ENCODE measurements at places on chromosomes 4 and X. TPM values are rescaled to one million over a fixed set of nuclear protein-coding genes. Genes with fewer than 3 reads are reported as not detected.

- H3K4me3 ChIP-seq: no peak overlapping the region
- H3K27me3 ChIP-seq: no peaks in the 10 kb centered on the region
- no peaks in the 10 kb centered on the region for H3K36me3 ChIP-seq
- no peak overlapping the region for H3K27ac ChIP-seq
- no peak for DNase-seq
- no peaks in the 10 kb centered on the region for H3K4me1 ChIP-seq
Observed at GRCh38 chrX:136417806-136418205, 69.9 kb upstream of the BRS3 start.

- no peaks in the 10 kb centered on the region for H3K36me3 ChIP-seq
- H3K27me3 ChIP-seq: no peaks in the 10 kb centered on the region
- H3K4me1 ChIP-seq: no peaks in the 10 kb centered on the region
Observed at GRCh38 chrX:12060489-12061260, 77.6 kb upstream of the FRMPD4 start.

GRCh38 chrX:79408623-79409322, 41.6 kb upstream of the ITM2A start:
- H3K36me3 ChIP-seq: no peaks in the 10 kb centered on the region
- no peak overlapping the region for H3K4me3 ChIP-seq
- H3K4me1 ChIP-seq: no peaks in the 10 kb centered on the region
- no peak for DNase-seq
- H3K27ac ChIP-seq: no peak overlapping the region
- H3K27me3 ChIP-seq: no peaks in the 10 kb centered on the region

GRCh38 chr4:161444626-161445025, 719.2 kb downstream of the FSTL5 start:
- no peak overlapping the region for H3K4me3 ChIP-seq
- no peaks in the 10 kb centered on the region for H3K27me3 ChIP-seq
- no peak for DNase-seq
- H3K36me3 ChIP-seq: no peaks in the 10 kb centered on the region
- no peak overlapping the region for H3K27ac ChIP-seq

- no peaks in the 10 kb centered on the region for H3K27me3 ChIP-seq
- DNase-seq: no peak
- H3K4me3 ChIP-seq: no peak overlapping the region
- H3K36me3 ChIP-seq: no peaks in the 10 kb centered on the region
Observed at GRCh38 chr4:134276476-134276875, 74.9 kb upstream of the PABPC4L start.

DNA sequence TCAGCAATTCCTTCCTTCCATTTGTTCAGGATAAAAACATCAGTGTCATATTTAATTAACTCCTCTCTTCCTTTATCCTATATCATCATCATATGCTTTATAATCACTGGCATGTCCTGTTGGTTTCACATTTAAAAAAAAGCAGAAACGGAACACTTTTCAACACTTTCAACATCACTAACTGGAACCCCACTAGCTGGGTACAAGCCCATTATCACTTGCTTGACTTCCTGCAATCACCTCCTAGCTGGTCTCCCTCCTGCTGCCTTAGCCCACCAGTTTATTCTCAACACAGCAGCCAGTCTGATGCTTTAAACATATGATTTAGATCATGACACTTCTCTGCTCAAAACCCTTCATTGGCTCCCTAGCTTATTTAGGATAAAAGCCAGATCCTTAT, 116.4 kb upstream of the LSM6 start:
- H3K27ac ChIP-seq: no peak overlapping the region
- no peak overlapping the region for H3K4me3 ChIP-seq
- no peaks in the 10 kb centered on the region for H3K36me3 ChIP-seq

- DNase-seq: no peak
- H3K4me3 ChIP-seq: no peak overlapping the region
- no peak overlapping the region for H3K27ac ChIP-seq
- no peaks in the 10 kb centered on the region for H3K4me1 ChIP-seq
Observed at GRCh38 chrX:20968996-20969395, 405.2 kb upstream of the CNKSR2 start.

- no peaks in the 10 kb centered on the region for H3K4me1 ChIP-seq
- H3K4me3 ChIP-seq: no peak overlapping the region
- no peak overlapping the region for H3K27ac ChIP-seq
- H3K36me3 ChIP-seq: peaks cover 61% of the 10 kb centered on the region
Observed at GRCh38 chr4:145557720-145558119, 61.5 kb upstream of the MMAA start.

DNA sequence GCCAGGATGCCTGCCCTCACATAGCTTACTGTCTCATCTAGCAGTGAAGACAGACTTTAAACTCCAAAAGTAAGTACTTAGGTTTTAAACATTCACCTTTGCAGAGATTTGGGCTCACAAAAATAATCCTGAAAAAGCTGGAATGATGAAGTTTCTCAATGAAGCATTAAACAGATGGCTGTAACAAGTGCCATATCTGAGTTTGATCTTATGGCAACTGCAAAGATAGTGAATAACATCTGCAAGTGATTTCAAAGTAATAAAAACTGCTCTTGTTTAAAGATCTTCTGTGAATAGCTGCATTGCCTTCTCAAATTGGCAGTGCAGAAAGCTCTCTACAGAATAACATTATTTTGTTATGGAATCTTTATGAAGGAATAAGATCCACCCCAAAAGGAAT, 271.2 kb upstream of the SMIM31 start:
- H3K4me1 ChIP-seq: no peaks in the 10 kb centered on the region
- no peak overlapping the region for H3K4me3 ChIP-seq
- H3K27me3 ChIP-seq: no peaks in the 10 kb centered on the region
- H3K27ac ChIP-seq: no peak overlapping the region
- no peaks in the 10 kb centered on the region for H3K36me3 ChIP-seq
- no peak for DNase-seq

- no peak overlapping the region for H3K27ac ChIP-seq
- H3K4me3 ChIP-seq: no peak overlapping the region
- no peak for DNase-seq
- H3K36me3 ChIP-seq: no peaks in the 10 kb centered on the region
- no peaks in the 10 kb centered on the region for H3K27me3 ChIP-seq
- no peaks in the 10 kb centered on the region for H3K4me1 ChIP-seq
Observed at GRCh38 chr4:141065872-141066271, 67.4 kb downstream of the RNF150 start.

- DNase-seq: peak; percentile 63
- H3K27me3 ChIP-seq: no peaks in the 10 kb centered on the region
- peaks cover 8% of the 10 kb centered on the region for H3K4me1 ChIP-seq
Observed at GRCh38 chr4:100093091-100093866, 97.0 kb downstream of the DDIT4L start.

DNA sequence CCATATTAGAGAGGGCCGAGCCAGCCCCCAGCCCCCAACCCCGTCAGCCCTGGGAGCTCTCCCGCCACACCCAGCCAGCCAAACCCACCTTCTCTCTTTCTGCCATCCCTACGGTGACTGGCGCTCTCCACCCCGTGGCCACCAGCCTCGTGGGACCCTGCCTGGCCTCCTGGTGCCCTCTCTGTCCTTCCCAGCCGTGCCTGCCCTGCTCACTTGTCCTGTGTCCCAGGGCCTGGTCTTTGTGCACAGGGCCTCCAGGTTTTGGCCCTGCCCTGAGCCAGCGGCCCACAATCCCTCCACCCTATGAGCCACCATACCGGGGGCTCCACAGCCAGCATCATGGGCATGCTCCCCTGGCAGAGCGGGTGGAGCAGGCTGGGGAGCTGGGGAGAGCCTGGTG, 77.4 kb downstream of the ABLIM2 start:
- no peaks in the 10 kb centered on the region for H3K27me3 ChIP-seq
- H3K4me1 ChIP-seq: no peaks in the 10 kb centered on the region
- H3K36me3 ChIP-seq: no peaks in the 10 kb centered on the region
- H3K4me3 ChIP-seq: no peak overlapping the region
- H3K27ac ChIP-seq: no peak overlapping the region
- peak; percentile 16 for DNase-seq

GRCh38 chrX:65745992-65746391, 78.5 kb downstream of the MSN start:
- H3K4me1 ChIP-seq: peaks cover 5% of the 10 kb centered on the region
- no peak overlapping the region for H3K4me3 ChIP-seq
- no peak overlapping the region for H3K27ac ChIP-seq
- H3K27me3 ChIP-seq: no peaks in the 10 kb centered on the region
- H3K36me3 ChIP-seq: no peaks in the 10 kb centered on the region

DNA sequence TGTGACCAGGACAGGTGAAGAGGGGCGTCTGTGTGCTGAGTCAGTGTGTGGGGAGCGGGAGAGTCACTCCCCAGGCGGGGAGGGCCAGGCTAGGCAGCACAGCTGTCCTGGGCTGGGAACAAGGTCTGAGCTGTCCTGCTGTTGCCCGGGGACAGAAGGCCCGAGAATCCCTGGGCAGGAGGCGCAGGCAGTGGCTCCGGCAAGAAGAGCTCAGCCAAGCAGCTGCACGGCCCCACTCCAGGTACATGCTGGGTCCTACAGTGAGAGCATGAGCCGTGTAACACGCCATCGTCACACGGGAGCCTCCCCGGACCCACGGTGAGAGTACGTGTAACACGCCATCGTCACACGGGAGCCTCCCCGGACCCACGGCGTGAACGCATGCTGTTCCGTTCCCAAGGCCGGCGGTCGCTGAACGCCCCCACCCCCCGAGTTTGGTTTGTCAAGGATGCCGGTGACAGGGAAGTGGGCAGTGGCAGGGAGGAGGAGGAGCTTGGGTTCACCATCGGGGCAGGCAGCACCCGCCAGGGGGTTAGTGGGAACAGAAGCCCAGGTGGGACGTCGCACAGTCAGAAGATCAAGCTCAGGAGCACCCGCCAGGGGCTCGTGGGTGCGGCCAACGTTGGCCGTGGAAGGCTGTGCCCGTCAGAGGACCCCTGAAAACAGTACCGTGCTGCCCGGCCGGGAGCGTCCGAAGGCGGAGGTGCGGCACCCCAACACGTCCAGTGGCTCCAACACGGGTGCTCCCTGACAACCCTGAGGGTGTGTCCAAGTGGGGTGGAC, 15.6 kb downstream of the PPP2R3B start:
- H3K27ac ChIP-seq: peak overlapping the region; percentile 89
- no peak for DNase-seq
- H3K27me3 ChIP-seq: peaks cover 17% of the 10 kb centered on the region
- H3K36me3 ChIP-seq: no peaks in the 10 kb centered on the region

GRCh38 chr4:14169460-14169859, 541.9 kb upstream of the BOD1L1 start:
- H3K4me1 ChIP-seq: peaks cover 9% of the 10 kb centered on the region
- no peak for DNase-seq
- no peak overlapping the region for H3K27ac ChIP-seq
- no peak overlapping the region for H3K4me3 ChIP-seq
- no peaks in the 10 kb centered on the region for H3K36me3 ChIP-seq

- no peaks in the 10 kb centered on the region for H3K4me1 ChIP-seq
- no peak overlapping the region for H3K27ac ChIP-seq
- no peak for DNase-seq
- H3K27me3 ChIP-seq: no peaks in the 10 kb centered on the region
- H3K4me3 ChIP-seq: no peak overlapping the region
Observed at GRCh38 chr4:159564615-159565014, 461.7 kb downstream of the RAPGEF2 start.

- H3K4me3 ChIP-seq: no peak overlapping the region
- H3K27me3 ChIP-seq: no peaks in the 10 kb centered on the region
- no peaks in the 10 kb centered on the region for H3K36me3 ChIP-seq
- DNase-seq: no peak
- no peak overlapping the region for H3K27ac ChIP-seq
- H3K4me1 ChIP-seq: no peaks in the 10 kb centered on the region
Observed at GRCh38 chrX:5559386-5559785, 669.3 kb downstream of the NLGN4X start.

GRCh38 chr4:21678711-21679110, 269.9 kb downstream of the KCNIP4 start:
- no peak for DNase-seq
- no peaks in the 10 kb centered on the region for H3K36me3 ChIP-seq
- H3K27ac ChIP-seq: no peak overlapping the region
- H3K4me1 ChIP-seq: no peaks in the 10 kb centered on the region
- no peak overlapping the region for H3K4me3 ChIP-seq

- H3K27ac ChIP-seq: no peak overlapping the region
- H3K4me1 ChIP-seq: no peaks in the 10 kb centered on the region
- no peaks in the 10 kb centered on the region for H3K27me3 ChIP-seq
- no peak overlapping the region for H3K4me3 ChIP-seq
Observed at GRCh38 chr4:5821665-5822358, 71.1 kb downstream of the CRMP1 start.

- H3K27me3 ChIP-seq: no peaks in the 10 kb centered on the region
- no peak for DNase-seq
- no peak overlapping the region for H3K4me3 ChIP-seq
- H3K4me1 ChIP-seq: no peaks in the 10 kb centered on the region
- no peaks in the 10 kb centered on the region for H3K36me3 ChIP-seq
- no peak overlapping the region for H3K27ac ChIP-seq
Observed at GRCh38 chrX:135490979-135491514, 29.4 kb upstream of the INTS6L start.

- no peaks in the 10 kb centered on the region for H3K27me3 ChIP-seq
- no peak for DNase-seq
- no peak overlapping the region for H3K4me3 ChIP-seq
- no peaks in the 10 kb centered on the region for H3K36me3 ChIP-seq
- peak overlapping the region; percentile 78 for H3K27ac ChIP-seq
- peaks cover 22% of the 10 kb centered on the region for H3K4me1 ChIP-seq
Observed at GRCh38 chrX:65601126-65601525, 66.3 kb upstream of the MSN start.

GRCh38 chrX:112769034-112769433, 71.6 kb downstream of the AMOT start:
- DNase-seq: no peak
- no peak overlapping the region for H3K4me3 ChIP-seq
- no peaks in the 10 kb centered on the region for H3K36me3 ChIP-seq
- H3K4me1 ChIP-seq: no peaks in the 10 kb centered on the region
- no peaks in the 10 kb centered on the region for H3K27me3 ChIP-seq

GRCh38 chr4:88097301-88097700, 61.1 kb downstream of the ABCG2 start:
- no peaks in the 10 kb centered on the region for H3K27me3 ChIP-seq
- H3K4me3 ChIP-seq: no peak overlapping the region
- H3K27ac ChIP-seq: no peak overlapping the region
- no peaks in the 10 kb centered on the region for H3K4me1 ChIP-seq

DNA sequence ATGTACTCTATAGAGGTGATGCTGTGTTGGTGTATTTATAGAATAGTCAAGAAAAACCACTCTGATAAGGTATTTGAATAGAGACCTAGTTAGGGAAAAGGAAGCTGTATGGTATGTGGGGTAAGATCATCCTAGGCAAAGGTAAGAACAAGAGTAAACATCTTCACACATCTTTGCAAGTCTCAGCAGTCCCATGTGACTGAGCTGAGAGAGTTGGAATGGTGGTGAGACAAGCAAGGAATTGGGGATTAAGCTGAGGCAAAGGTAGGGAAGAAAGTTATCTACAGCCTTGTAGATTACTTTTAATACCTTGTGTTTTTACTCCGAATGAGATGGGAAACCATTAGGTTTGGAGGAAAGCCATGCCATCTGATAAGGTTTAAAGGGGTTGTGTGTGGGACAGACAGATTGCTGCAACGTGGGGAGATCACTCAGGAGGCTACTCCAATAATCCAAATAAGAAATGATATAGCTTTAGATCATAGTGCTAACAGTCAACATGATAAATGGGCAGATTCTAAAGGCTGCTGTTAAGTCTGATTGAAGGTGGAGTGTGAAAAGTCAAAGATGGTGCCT, 31.7 kb upstream of the MANBA start:
- no peak for DNase-seq
- no peaks in the 10 kb centered on the region for H3K4me1 ChIP-seq
- H3K36me3 ChIP-seq: peaks cover 60% of the 10 kb centered on the region
- H3K27ac ChIP-seq: no peak overlapping the region
- H3K4me3 ChIP-seq: no peak overlapping the region

Gene ADD1
- total RNA-seq: 212 TPM

Gene PAGE4
- total RNA-seq: not detected

Gene PAGE5
- total RNA-seq: not detected

Gene PCDH7
- total RNA-seq: 119 TPM

Gene CT55
- not detected for total RNA-seq

Gene SLITRK4
- 0.45 TPM for total RNA-seq

Gene POU3F4
- not detected for total RNA-seq

Gene UGT8
- not detected for total RNA-seq

Gene TASL
- 0.47 TPM for total RNA-seq

Gene TADA2B
- 30.8 TPM for total RNA-seq

Measured in heart left ventricle (tissue), 16 donors.